A549 treated with dexamethasone at 1 μM for 4 hours (cell line): ENCODE measurements at places on chromosomes 16 and 17. TPM values are rescaled to one million over a fixed set of nuclear protein-coding genes. Genes with fewer than 3 reads are reported as not detected.

CAMTA2 gene
- total RNA-seq, result 19.4 to 41.9 TPM (median 36.7 TPM) in 5 replicates

LPO gene
- 0.05 to 0.07 TPM (median 0.06 TPM) in 3 of 5 replicates, not detected in the others for total RNA-seq

ZG16B gene
- 0.60 to 0.98 TPM (median 0.66 TPM) in 5 replicates for total RNA-seq

LRRC37A gene
- 0.86 to 1.6 TPM (median 1.1 TPM) in 5 replicates for total RNA-seq

GPR142 gene
- not detected in 5 replicates for total RNA-seq

OTOA gene
- total RNA-seq, result 0.04 to 0.09 TPM (median 0.06 TPM) in 5 replicates

FMNL1 gene
- total RNA-seq, result 22.1 to 35.1 TPM (median 33.5 TPM) in 5 replicates

PRDM7 gene
- total RNA-seq, result not detected in 5 replicates
